GM20000 (cell line): ENCODE measurements at places on chromosomes 13 and 19.

GRCh38 chr13:51976423-51976822 lies 34.8 kb downstream of the ATP7B start:
- DNase-seq = no peak

DNA sequence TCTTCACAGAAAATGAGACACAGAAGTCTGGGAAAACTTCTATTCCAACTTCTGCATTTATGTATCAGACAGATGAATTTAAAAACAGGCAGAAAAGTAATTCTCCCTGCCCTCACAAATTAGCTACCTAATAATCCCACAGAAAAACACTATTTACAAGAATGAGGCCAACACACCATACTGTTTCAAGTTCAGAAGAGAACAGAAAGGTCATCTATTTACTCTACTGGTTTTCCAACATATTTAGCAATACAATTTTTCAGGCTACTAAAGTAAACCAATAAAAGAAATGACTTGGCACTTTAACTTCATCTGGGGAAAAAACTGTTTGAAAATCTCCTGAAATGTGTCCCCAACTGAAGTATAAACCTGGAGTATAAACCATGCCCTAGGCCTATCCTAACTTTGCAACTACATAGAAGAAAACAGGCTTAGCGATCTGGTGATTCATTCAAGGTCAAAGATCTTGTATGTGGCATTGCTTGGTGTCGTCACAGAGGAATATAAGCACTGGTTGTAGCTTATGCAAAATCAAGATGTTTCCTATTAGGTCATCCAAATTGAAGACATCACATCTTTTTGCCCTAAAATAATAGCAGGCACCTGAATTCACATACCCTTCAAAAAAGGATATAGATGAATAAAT lies 20.1 kb upstream of the EBPL start:
- no peak for DNase-seq

DNA sequence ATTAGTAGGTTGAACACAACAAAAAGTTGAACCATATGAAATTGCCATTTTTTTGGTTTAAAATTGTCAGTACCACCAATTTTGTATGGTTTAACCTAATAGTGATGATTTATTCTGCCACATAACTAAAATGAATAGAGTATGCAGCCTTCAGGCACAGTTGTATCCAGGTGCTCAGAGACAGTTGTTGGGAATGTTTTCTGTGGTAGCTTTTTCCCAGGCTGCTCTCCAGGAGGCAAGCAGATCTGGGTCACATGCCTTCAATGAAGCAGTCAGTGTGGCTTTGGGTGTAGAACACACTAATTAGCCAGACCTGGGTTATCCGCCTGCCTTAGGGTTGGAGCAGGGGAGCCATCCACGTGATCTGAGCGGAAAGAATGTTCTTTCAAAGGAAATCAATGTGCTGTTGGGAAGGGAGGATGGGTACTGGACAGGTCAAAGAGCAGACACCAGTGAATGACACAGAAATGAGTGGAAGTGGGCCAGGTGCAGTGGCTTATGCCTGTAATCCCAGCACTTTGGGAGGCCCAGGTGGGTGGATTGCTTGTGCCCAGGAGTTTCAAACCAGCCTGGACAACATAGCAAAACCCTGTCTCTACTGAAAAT lies 28.6 kb downstream of the MARK4 start:
- no peak for DNase-seq

GRCh38 chr19:30053558-30053957 lies 111.5 kb downstream of the URI1 start:
- DNase-seq = no peak

GRCh38 chr13:70792121-70792520 lies 683.9 kb upstream of the KLHL1 start:
- DNase-seq = no peak

- no peak for DNase-seq
These were observed at the start of gene DOCK9 for GRCh38 chr13:98977568-98978265. Gene DOCK9, minus strand, starts transcription at chr13:98978064. Its CDS starts 155 bp downstream, at chr13:98977909.

DNA sequence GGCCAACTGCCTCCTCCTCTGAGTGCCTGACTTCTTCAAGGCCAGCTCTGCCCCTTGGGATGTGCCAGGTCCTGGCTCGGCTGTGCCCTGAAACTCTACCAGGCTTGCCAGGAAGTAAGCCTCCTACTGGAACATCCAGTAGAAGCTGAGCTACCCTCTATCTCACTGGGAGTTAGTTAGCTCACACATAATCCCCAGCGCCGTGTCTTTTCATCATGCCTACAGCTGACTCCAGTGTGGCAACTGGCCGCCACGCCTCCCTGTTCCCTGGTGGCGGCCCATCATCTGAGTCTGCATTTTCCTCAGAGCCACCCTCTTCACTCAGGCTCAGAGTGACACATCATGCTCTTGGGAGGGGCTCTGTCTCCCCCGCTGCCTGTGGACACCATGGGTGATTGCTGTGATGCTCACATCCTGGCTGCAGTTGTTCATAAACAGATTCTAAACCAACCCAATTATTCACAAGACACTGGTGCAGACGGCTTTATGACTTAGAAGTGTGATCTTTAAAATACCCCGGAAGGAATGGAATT lies 131.9 kb upstream of the IRS2 start:
- no peak for DNase-seq
